ENCODE measurements at places on chromosomes 1 and 21.
A peak's percentile ranks its signal among the peaks of the same experiment; 100 is the strongest.

GRCh38 chr1:187003353-187003752 is 174.6 kb downstream of the PLA2G4A start:
- no peak for DNase-seq

DNA sequence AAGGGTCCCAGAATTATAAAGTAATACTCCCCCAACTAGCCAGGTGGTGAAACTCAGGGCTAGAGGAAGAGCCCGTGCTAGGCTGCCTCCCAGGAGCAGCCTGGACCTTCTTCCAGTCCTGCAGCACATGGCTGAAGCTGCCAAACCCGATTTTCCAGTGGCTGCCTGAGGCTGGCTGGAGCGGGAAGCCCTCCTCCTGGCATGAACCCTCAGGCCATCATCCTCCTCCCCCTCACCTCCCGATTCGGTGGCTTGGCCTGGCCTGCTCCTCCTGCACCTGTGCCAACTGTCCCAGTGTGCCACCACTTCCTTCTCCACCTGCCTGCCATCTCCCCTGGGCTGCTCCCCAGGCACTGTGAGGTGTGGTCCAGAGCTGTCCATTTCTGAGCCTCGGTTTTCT is 3.0 kb upstream of the TSPAN1 start:
- DNase-seq, result peak; percentile 25

GRCh38 chr1:113784104-113784779 is 25.0 kb upstream of the PHTF1 start:
- no peak for DNase-seq

DNA sequence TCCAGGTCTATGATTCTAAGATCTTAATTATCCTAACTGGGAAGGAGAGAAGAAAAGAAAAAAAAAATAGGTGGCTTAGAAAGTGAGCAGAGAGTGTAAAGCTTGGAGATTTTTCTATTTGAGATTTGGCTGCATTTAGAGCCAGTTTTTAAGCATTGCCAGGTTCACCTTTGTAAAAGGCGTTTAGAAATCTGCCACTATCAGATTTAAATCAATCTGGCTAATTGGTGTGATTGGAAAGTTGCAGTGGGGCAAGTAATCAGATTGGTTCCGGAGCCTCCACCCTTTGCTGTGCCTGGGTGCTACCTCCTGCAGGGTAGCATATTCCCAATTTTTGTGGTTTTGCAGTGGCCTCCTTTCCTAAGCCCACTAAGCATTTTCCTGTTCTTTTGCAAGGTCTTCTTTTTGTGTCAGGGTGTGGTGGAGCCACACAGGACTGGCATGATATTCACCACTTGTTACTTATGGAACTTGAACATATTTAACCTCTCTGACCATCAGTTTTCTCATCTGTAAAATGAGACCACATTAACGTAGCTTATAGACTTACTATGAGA is 48.5 kb upstream of the PPP2R5A start:
- DNase-seq, result no peak

DNA sequence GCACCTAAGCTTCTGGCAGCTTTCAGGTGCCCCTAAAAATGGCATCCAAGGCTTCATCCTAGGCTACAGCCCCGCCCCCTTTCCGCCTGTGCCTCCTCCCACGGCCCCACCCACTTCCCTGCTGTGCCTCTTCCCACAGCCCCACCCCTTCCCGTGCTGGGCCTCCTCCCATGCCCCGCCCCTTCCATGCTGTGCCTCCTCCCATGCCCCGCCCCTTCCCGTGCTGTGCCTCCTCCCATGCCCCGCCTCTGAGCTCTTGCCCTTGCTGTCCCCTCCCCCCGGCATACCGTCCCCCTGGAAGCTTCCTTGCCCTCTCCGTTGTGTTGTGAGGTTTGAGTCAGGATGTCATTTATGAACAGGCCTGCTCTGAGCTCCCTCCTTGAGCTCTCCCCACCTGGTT is 228.5 kb upstream of the AJAP1 start:
- DNase-seq, result no peak

DNA sequence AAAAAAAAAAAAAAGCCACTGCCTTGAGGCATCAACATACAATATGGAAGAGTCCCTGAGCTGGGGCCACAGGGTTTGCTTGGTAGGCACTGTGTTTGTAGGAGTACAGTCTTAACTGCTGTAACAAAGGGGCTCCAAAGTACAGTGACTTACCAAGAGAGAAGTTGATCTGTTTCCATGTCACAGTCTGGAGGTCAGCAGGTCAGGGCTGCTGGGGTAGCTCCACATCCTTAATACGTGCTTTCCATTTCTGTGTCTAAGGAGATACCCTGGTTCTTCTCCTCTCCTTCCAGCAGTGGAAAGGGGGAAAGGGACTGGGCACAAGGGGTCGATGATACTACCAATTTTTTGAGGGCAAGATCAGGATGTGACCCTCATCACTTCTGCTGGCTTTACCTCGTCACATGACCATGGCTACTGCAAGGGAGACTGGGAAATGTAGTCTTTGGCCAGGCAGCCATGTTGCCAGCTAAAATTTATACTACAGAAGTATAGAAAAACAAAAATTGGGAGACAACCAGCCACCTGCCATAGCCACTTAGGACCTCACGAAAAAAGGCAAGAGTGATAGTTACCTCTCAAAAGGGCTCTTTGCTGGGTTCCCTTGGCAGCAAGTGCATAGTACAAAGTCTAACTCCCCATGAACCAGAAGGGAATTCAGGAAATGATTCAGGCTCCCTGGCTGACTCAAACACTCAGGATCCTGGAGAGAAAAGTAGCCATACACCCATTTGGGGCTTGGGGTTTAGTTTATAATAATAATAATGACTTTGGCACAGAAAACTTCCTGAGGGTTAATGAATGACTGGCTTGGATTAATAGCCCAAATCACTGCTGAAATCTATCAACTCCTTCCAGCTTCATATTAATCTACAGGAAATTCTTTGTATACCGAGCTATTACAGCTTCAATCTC is 52.7 kb upstream of the ATP5PO start:
- DNase-seq, result no peak

DNA sequence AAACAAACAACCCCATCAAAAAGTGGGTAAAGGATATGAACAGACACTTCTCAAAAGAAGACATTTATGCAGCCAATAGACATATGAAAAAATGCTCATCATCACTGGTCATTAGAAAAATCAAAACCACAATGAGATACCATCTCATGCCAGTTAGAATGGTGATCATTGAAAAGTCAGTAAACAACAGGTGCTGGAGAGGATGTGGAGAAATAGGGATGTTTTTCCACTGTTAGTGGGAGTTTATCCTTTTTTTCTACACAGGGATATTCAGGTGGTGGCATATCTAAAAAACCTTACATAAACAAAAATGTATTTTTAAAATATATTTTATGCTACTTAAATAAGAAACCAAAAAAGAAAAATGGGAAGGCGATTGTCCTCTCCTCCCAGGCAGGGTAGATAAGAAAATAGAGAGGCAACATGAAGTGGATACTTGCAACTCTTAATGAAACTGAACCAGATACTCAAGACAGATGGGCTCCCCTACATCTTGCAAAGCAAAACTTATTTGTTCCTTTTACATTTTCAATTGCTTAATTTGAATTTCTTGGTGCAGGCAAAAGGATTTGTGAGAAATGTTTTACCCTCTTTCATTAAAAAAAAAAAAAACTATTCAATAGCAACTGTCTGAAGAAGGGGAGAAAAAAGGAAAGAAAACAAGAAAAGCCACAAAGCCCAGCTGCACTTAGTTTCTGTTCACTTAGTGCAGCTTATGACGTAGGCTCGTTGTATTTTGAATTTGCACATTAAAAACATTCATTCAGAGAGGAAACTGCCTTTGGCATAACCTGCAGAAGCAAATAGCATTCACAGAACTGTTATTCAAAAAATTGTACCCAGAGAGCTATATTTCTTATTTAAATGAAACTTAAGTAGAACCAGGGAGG is 36.9 kb upstream of the RGS1 start:
- DNase-seq, result no peak

- no peak for DNase-seq
Measured at GRCh38 chr1:147083919-147084272, 88.4 kb downstream of the PRKAB2 start.

GRCh38 chr1:62177621-62178020 is 17.0 kb upstream of the L1TD1 start:
- DNase-seq, result no peak

DNA sequence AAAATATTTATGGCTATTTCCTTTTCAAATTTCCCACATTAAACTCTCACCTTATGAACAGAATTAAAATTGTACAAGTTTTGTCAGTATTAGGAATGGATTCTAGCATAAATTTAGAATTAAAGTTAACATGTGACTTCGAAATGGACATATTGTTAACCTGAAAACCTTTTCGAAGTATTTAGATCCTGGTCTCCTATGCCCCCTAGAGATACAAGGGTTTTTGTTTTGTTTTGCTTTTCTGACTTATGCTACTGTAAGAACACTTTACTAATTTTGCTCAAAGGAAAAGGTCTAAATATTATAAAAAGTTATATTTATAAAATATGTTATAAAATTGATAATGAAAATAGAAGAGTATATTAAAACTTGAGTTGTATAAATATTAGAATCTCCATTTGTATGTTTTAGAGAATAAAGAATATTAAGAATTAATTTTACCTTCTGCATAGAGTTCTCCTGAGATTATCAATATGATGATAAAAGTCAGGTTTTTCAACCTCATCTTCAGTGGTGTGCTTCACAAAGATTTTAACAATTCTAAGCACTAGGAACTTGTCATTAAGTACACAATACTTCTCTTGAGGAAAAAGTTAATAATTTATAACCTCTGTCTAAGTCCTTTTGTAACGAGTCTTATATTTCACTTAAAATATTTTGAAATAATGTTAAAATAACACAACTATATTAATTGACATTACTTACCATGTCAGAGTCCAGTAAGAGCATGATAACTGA is at the start of gene F13B:
Gene F13B, minus strand, starts transcription at position 542 of the 738 bp plus-strand sequence. Its CDS starts 37 bp downstream, at position 505.
- DNase-seq, result no peak

DNA sequence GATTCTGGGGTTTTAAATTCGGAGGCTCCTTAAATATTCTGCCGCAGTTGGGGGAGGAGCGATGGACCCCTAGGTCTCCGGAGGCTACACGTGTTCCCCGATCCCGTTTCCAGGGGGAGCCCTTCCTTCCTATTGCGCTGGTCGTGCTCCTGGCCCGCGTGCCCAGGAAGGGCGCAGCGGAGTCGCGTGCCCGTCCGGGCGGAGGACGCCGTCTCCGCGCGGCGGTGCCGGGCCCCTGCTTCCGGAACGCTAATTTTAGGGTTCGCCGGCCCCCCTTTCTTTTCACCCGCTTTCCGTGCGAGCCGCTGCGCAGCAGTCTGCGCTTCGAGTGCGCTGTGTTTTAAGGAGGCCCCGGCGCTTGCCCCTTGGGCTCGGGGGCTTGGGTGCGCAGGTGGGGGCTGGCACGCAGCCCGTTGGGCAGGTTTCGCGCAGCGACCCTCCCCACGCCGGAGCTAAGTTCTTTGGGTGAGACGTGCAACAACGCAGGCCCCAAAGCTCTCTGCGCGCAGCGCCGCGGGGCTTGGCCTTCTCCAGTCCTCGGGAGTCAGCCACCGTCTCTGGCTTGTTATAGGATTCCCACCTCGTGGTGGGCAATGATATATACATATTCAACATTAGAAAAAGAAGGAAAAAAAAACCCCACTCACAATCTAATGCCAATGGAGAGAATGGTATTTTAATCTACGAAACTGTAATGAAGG is 43.5 kb upstream of the DNAJC6 start:
- DNase-seq, result peak; percentile 41

- no peak for DNase-seq
Measured at GRCh38 chr1:94317790-94318188, 80.4 kb upstream of the ARHGAP29 start.

GRCh38 chr1:91764471-91765115 is 121.4 kb downstream of the TGFBR3 start:
- no peak for DNase-seq

GRCh38 chr1:39335216-39335615 is 130.7 kb downstream of the MACF1 start:
- no peak for DNase-seq
